ENCODE measurements at places on chromosomes 11 and 22. TPM values are rescaled to one million over a fixed set of nuclear protein-coding genes. Genes with fewer than 3 reads are reported as not detected.

The CNIH2 gene
- total RNA-seq, result not detected

The TRIM6 gene
- 2.1 TPM for total RNA-seq

The ART5 gene
- not detected for total RNA-seq

The TPBGL gene
- not detected for total RNA-seq

The SMC1B gene
- total RNA-seq, result under 0.01 TPM

The PRODH gene
- 0.08 TPM for total RNA-seq
